OCI-M1 (cell line): ENCODE measurements at places on chromosomes 3 and 15.

DNA sequence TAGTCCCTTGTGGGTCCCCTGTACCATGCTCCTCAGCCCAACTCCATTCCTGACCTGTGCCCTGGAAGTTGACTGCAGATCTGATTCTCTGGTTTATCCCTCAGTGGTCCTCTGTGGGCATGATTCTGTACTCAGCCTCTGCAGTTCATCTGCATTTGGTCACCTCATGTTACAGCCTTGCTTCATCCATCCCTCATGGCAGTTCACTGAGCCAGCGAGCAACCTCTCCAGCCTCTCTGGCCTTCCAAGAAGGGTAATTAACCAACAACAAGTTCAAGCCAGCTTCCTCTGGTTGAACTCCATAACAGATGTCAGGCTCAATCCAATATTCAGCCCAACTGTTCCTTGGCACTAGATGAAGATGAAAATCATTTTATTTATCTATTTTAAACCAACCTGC lies 509.5 kb downstream of the NTRK3 start:
- no peak for DNase-seq

DNA sequence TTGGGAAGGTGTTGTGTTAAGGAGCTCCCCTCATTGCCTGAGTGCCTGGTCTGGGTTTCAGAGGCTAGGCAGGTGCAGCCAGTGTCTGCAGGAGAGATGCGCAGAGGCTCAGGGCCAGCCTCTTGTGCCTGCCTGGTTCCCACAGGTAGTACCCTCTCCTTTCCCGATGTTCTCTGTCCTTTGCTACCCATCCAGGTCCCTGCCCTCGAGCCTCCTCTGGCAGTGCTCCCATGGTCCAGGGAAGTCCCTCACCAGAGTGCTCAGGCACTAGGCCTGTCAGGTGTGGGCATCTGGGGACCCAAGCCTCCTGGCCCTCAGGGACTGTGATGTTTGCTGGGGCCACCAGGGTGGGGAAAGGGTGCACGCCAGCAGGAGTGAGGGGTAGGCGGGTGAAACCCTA lies 5.0 kb downstream of the TRPM1 start:
- no peak for DNase-seq

DNA sequence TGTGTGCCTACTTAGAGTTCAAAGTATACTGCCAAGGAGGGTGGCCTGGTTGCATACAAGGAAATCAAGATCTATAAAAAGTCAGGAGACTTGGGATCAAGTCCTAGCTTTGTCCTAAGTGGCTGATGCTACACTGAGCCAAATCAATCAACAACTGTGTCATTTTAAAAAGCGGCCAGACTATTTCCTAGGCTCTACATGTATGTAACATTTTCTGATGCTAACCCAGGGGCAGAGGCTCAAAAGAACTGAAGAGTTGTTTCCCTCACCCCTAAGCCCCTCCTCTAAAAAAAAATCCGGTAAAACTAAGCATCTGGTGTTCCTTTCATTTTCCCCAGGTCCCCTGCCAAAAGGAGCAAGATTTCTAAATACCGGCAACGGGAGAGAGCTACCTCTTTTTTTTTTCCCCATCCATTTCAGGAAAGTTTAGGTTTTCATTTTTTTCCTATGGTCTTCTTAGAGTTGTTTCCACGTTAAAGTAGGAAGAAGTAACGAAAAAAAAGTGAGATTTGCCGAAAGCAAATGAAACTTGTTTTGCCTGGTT lies 18.8 kb upstream of the CHD2 start:
- peak; percentile 83 for DNase-seq

- no peak for DNase-seq
Observed at GRCh38 chr15:64833690-64834089, 8.0 kb upstream of the PLEKHO2 start.

- no peak for DNase-seq
Observed at GRCh38 chr3:72323773-72324172, 524.5 kb downstream of the SHQ1 start.

- DNase-seq: no peak
Observed at GRCh38 chr3:99681512-99681911, 43.1 kb downstream of the COL8A1 start.

- DNase-seq: no peak
Observed at GRCh38 chr3:160540551-160540950, 24.8 kb downstream of the KPNA4 start.

DNA sequence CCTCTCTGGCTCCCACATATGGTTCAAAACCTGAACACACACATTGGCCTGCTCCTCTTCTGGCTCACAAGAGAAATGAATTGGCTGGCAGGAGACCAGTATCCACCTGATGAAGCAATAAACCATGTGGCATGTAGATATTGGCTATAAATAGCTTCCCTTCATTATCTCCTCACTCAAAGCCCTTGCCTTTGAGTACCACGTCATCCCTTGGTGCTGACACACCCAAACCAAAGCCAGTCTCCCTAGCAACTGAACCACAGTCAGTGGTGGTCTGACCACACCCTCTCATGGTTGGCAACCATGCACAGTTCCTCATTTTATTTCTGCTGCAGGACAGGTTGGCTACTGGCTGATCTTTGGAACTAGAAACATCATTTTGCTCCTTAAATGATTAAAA lies 98.8 kb downstream of the ZNF621 start:
- DNase-seq: peak; percentile 99

- no peak for DNase-seq
Observed at GRCh38 chr15:89627256-89627970, 27.9 kb downstream of the KIF7 start.

GRCh38 chr3:175267561-175267960 lies 408.4 kb downstream of the NAALADL2 start:
- no peak for DNase-seq
